Muscle of arm (tissue), 14 donors: ENCODE measurements at places on chromosomes 5 and 9. TPM values are rescaled to one million over a fixed set of nuclear protein-coding genes. Genes with fewer than 3 reads are reported as not detected.

DNA sequence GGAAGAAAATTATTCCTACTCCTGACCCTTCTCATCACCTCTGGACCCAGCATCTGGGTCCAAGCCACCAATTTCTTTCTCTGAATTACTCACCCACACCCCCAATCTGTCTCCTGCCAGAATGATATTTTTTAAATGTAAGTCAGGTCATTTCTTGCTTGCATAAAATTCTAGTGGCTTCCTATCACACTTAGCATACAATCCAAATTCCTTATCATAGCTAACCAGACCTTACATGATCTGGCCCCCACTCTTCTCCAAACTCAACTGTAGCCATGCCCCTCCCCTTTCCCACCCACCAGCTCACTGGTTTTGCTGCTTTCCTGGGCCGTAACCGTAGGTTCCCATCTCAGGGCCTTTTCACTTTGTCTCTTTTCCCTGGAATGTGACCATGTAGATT is 15.2 kb downstream of the HTR4 start:
- DNase-seq, result no peak

GRCh38 chr5:131230406-131230805 is 33.4 kb upstream of the CDC42SE2 start:
- DNase-seq, result no peak

DNA sequence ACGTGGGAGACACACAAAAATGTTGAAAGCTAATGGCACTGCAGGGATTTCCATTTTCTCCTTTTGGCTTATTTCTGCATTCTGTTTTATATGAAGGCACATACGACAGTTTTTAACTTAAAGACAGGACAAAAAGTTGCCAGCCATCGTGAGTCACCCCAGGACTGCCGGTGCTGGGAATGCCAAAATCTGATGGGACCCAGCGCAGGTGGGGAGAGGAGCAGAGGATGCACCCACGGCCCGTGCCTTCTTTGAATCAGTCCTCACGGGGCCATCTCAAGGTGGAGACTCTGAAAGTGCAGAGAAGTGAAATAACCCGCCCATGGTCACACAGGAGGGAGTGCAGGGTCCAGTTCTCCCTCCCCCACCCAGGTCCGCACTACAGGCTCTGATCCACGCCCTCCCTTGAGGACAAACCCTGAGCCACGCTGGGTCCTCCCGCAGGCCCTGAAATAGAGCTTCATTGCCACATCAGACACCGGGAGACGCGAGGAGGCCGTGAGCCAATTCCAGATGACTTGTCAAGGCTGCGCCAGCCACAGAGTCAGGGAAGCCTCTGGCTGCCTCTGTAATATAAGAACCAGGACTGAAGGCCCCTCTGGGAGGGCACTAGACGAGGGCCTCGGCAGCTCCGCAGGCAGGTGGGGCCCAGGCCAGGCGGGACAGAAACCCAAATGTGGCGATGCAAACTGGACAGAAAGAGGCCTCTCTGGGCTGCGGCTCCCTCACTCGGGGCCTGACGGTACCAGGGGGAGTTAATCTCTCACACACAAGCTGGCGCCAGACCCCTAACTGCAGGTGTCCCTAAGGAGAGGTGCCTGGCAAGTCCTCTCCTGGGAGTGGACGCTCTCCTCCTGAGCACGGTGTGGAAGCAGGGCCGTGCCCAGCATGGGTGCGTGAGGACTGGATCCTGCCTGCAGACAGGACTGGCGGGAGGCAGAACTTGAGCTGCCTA is 22.9 kb downstream of the ADAMTS2 start:
- DNase-seq, result no peak

- no peak for DNase-seq
These were observed 78.2 kb downstream of the LURAP1L start for GRCh38 chr9:12853051-12853450.

Gene SV2C
- 0.23 TPM for polyA plus RNA-seq

- no peak for DNase-seq
These were observed 63.7 kb upstream of the PIK3R1 start for GRCh38 chr5:68151812-68152211.

GRCh38 chr5:41087461-41087860 is 16.3 kb upstream of the MROH2B start:
- no peak for DNase-seq

Gene RETREG1
- polyA plus RNA-seq, result 82.0 TPM

Gene TAS2R1
- polyA plus RNA-seq, result not detected

DNA sequence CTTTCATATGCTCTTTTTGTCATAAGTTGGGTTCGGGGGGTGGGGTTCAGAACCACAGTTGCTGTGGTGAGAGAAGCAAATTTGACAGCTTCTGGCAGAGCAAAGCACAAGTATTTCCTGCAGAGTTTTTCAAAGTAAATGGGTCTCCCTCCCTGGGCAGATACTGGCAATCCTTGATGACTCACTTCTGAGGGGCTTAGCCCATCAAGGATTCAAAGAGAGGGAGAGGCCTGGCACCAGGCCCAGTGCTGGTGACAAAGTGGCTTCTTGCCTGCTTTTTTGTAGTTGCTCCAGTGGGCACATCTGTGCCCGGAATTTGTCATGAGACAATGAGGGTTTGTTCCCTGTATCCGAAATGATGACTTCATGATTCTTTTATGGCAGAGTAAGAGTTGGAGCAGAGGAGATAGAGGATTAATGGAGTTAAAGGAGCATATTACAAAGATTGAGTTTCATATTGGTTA is 46.6 kb upstream of the TNC start:
- DNase-seq, result peak; percentile 45

- no peak for DNase-seq
These were observed 27.9 kb upstream of the IL17B start for GRCh38 chr5:149406979-149407306.

- DNase-seq, result no peak
These were observed 91.4 kb upstream of the RAI14 start for GRCh38 chr5:34564710-34565235.

GRCh38 chr9:136759436-136760325 is 1.6 kb upstream of the LCN8 start:
- DNase-seq, result no peak

DNA sequence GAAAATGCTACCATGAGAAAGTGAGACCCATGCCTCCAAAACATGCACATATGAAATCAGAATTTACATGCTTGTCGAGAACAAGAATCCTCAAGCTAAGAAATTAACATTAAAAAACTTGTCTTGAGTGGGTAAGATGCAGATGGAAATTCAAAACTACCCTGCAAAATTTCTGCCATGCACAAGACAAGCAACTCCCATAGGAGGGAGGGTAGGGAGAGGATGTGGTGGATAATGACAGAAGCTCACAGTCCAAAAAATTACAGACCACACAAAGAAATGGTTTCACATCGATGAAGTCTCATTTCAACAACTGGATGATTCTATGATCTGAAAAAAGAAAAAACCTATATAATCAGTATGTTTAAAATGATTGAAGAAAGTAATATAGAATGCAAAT is 319.9 kb upstream of the PTGER4 start:
- no peak for DNase-seq

- DNase-seq, result no peak
These were observed 145.1 kb downstream of the NXNL2 start for GRCh38 chr9:88680041-88680440.

Gene SMIM33
- not detected for polyA plus RNA-seq

- no peak for DNase-seq
These were observed 51.0 kb downstream of the ARHGAP26 start for GRCh38 chr5:142821034-142821732.

DNA sequence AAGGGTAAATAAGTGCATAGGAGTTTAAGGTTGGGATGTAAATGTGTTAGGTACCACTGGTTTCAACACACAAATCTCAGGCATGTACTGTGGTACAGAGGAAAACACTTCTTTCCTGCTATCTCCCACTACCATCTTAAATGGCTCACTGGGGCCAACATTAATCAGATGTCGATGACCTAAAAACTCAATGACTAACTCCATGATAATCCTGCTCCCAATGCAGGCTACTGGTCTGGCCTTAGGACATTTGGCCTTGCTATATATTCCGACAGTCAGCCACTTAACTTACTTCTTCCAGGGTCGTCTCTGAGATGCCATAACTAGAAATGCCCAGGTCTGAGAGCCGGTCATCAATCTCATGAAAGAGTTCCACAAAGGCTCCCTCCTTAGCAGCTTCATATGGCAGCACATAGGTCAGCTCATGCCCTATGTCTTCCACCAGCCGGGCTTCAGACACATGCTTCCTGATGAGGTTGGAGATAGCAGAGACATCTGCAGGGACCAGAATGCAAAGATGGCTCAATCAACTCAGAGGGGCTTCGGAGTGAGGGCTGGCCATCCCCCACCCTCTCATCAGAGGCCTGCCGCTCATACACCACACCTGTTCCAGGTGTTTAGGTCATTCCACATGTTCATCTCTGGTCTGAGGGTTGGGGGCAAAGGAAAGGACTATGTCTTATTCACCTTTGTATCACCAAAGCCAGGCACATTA is 52.1 kb downstream of the NIPSNAP3B start:
- no peak for DNase-seq

Gene GPR21
- polyA plus RNA-seq, result not detected

DNA sequence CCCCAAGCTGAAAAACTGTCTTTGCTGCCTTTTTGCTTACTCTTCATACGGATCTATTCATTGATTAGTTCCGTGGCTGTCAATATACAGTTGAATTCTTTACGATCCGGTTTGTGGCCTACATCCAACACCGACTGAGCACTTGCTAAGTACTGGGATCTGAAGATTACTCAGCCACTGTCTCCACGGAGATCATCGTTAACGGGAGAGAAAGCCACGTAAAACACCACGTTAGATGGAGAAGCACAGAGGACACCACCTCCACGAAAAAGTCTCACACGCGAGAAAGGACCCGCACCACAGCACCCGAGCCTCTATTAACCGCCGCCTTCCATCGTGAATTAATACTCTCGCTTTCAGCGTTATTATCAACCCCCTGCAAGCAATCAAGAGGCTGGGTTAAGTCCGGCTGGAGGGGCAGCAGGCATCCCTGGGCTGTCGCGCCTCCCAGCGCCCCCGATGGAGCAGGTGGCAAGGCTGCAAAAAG is 650 bp downstream of the ELP1 start:
- DNase-seq, result no peak

Gene EIF4E1B
- not detected for polyA plus RNA-seq

DNA sequence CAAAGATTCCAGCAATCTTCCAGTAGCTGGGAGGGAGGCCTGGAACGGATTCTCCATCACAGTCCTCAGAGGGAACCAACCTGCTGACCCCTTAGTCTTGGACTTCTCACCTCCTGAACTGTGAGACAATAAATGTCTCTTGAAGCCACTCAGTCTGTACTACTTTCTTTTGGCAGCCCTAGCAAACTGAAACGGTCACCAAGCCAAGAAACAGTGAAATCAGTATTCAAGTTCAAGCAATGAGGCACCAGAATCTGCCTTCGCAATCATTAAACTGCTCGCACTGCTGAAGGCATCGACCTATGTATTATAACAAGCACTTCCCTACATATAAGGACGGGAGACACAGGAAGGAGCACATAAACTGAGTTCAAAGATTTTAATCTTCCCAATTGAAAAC is 120.6 kb upstream of the PUM3 start:
- peak; percentile 35 for DNase-seq

Gene ZFP2
- 2.4 TPM for polyA plus RNA-seq

- no peak for DNase-seq
These were observed 15.1 kb upstream of the LCP2 start for GRCh38 chr5:170312666-170313065.

Gene CCDC187
- polyA plus RNA-seq, result not detected

Gene HNRNPH1
- polyA plus RNA-seq, result 766 TPM

Gene PCDHGB3
- 1.3 TPM for polyA plus RNA-seq

DNA sequence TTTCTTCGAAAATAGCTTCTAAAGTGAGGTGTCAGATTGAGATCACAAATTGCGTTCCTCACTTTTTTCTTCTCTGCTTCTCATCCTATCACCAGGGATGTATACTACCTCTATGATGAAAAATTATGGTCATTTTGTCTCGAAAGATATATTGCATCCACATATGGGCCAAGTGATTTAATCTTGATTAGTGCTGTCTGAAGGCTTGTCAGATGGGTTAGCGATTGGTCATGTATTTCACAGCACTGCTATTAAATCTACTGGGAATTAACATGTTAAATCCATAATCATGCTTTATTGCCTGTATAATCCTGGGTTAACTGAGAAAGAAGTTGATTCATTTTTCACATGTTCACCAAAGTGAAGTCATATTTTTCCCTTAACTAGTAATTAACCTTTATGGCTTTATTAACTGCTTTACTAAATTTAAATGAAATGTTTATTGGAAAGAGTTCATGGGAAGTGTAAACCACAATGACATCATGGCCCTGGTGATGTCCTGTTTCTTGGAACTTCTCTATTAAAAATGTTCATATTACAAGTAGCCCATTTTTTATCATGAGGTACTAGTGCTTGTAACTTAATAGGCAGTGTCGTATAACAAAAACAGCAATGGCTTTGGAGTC is 193.3 kb downstream of the SMC2 start:
- no peak for DNase-seq

Gene OTULINL
- polyA plus RNA-seq, result 5.1 TPM

DNA sequence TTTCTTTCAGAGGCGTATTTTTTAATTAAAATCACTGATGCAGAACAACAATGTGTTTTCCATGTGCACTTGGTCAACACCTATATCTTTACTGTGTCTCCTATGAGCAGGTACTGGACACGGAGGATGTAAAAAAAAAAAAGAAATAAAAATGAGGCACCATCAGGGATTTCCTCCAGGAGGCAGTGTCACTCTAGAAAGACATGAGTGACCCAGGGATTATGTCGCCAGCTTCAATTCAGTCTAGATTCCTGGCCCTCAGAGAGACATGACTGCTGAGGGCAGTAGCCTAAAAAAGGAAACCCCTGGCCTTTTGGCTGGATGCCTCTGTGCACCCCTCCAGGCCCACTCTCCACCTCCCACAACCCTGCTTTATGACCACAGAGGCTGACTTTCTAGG is 18.3 kb upstream of the IL33 start:
- no peak for DNase-seq

Gene MGAT4B
- 65.2 TPM for polyA plus RNA-seq

Gene ANKRD33B
- 2.6 TPM for polyA plus RNA-seq

Gene FLT4
- 8.9 TPM for polyA plus RNA-seq

GRCh38 chr5:179377421-179378115 is 32.3 kb upstream of the ADAMTS2 start:
- no peak for DNase-seq

GRCh38 chr5:60843936-60844905 is at the start of gene ELOVL7:
ELOVL7 (minus strand) TSS chr5:60844269; CDS start chr5:60787397, 56,872 bp downstream.
- DNase-seq, result no peak
